ENCODE measurements at places on chromosomes 7 and 10. TPM values are rescaled to one million over a fixed set of nuclear protein-coding genes. Genes with fewer than 3 reads are reported as not detected.

DNA sequence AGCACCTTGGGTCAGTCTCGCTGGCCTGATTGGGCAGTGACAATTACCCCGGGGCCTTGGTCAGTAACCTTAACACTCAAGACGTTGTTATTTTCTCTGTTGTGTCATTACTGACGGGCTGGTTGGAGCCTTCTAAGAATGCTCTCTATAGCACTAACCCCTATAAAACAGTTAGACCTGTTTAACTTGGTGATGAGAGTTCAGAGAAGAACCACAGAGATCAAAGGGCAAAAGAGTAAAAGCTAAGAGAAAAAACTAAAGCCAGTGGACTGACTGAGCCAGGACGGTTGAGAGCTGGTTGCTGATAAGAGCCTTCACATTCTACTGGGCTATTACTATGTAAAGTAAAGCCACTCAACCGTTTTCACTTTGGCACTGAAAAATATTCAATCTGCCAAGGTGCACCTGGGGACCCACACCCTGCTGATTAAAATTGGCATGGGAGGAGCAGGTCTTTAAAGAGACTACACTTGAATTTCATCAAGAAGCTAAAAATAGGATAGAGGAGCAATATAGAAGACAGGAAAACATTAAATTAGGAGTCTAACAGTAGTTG is 13.6 kb upstream of the ITGB1 start:
- no peak overlapping the region for H3K27ac ChIP-seq
- H3K27me3 ChIP-seq = no peaks in the 10 kb centered on the region

DNA sequence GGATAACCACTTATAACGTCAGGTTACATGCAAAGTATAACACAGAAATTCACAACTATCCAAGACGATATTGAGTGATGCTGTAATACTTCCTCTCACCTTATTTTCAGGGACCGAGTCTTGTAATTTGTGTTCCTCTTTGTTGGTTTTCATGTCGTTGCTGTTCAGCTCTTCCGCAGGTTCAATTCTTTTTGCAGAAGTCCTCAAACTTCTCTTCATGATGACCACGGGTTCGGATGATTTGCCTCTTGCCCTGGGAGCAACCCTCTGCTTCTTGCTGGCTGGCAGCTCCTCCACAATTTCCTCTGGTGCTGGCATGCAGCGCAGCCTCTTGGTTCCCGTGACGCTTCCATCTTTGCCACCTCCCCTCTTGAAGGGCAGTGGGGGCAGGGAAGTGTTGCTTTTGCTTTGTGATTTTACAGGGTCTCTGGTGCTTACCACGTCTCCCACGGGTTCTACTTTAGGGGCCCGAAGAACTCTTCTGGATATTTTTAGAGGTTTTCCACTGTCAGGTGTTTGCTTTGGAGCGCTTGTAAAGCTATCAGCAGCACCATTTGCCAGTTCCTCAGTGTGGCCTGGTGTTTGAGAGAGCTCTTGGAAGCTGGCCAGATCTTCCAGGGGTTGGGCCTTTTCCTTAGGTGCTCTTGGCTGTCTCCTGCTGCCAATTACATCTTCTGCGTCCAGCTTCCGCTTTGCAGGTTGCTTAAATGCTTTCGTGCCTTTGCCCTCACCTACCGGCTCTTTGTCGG is 23.6 kb downstream of the MKI67 start:
- no peaks in the 10 kb centered on the region for H3K36me3 ChIP-seq
- no peaks in the 10 kb centered on the region for H3K27me3 ChIP-seq
- H3K27ac ChIP-seq = no peak overlapping the region
- DNase-seq = no peak
- no peaks in the 10 kb centered on the region for H3K4me1 ChIP-seq
- no peak overlapping the region for H3K4me3 ChIP-seq

Gene SCIN
- 0.11 TPM for total RNA-seq

- no peak overlapping the region for H3K4me3 ChIP-seq
- no peaks in the 10 kb centered on the region for H3K4me1 ChIP-seq
- no peaks in the 10 kb centered on the region for H3K36me3 ChIP-seq
- DNase-seq = no peak
Observed at GRCh38 chr10:47116445-47116844, 183.6 kb upstream of the GDF10 start.

DNA sequence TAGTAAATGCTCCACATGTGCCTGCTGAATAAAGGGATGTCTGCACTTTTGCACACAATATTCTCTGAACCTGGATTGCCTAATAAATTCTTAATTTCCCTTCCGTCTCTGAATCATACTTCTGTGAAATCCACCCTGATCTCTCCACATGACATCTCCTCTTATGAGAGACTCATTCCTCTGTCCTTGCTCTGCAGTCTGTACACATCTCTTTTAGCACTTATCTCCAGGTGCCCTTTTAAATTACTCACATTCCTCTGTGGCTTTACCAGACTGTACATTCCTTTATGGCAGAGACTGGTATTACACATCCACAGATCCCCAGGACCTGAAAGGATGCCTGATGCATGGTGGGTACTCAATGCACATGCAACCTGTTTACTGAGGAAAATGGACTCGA is 527.6 kb downstream of the PHTF2 start:
- H3K27ac ChIP-seq = no peak overlapping the region
- no peak for DNase-seq
- H3K27me3 ChIP-seq = no peaks in the 10 kb centered on the region
- H3K36me3 ChIP-seq = no peaks in the 10 kb centered on the region

DNA sequence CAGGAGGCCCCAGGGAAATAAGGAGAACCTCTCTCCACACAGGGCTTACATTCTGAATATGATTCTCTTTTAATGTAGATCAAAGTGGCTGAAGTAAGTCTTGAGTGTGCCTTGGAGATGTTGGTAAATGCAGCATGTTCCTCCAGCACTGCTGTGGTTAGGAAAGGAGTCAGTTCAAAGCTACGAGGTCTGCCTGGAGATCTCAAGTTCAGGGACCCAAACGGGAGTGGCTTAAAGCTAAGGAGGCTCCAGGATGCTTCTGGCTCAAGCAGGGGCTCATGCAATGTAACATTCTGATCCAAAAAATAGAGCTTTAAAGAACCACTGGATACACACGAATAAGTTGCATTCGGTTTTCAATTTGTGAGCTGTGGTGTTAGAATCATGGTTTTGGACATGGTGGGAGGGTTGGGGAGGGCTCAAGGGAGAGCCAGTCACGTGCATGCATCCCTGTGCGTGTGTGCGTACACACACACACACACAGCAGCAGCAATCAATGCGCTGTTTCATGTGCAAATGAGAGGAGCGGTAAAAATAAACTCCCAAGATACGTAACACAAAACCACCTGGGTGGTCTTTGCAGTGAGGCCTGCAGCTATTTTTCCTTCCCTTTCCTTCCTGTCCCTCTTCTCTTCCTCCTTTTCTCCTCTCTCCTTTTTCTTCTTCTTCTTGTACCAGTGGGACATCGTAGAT is 70.5 kb downstream of the AOAH start:
- no peak overlapping the region for H3K4me3 ChIP-seq
- H3K27me3 ChIP-seq = no peaks in the 10 kb centered on the region
- no peaks in the 10 kb centered on the region for H3K4me1 ChIP-seq
- no peak overlapping the region for H3K27ac ChIP-seq

DNA sequence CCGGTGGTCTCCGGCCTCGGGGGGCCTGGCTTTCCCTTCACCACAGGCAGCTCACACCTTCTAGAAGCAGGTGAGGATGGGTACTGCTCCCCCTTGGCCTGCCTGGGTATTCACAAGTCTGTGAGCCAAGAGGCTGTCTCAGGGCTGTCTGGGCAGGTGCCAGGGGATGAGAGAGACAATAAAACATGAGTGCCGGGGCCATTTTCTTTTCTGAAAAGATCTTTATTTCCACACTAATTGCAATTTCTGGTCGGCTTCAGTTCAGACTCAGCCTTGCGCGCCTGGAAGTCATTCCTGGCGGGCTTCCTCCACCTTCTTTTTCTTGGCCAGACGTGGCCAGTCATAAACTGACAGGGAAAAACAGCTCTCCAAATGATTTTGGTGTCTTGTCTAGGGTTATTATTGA is 171.2 kb downstream of the ARHGAP12 start:
- H3K4me1 ChIP-seq = peaks cover 40% of the 10 kb centered on the region
- peak overlapping the region; percentile 98 for H3K27ac ChIP-seq

DNA sequence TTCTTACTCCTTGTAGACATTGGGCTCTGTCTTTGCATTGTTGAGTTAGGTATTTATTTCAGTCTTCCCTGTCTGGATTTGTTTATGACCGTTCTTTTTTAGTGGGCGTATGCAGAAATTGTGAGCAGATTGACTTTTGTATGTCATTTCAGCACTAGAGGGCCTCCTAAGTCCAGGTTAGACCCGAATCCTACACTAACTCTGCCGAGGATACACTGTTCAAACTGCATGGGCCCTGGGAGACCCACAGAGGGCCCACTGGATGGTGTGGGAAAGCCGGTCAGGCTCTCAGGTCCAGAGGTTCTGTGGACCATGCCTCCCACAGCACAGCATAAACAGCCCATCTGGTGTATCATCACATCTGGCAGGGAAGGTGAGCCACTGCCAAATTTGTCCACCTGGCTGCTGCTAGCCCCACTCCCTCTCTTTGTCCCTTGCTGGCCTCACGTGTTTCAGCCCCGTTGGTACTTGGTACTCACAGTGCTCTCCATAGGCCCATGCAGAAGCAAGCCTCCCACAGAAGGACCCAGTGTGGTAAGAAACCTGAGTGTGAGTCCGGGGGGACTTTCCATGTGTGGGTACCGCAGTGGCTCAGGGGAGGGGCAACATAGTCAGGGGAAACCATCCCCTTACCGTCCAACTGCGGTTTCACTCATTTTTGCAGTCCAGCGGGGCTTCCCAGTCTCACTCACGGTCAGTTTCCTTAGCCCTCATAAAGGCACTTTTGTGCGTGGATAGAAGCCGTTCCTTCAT is 112.8 kb downstream of the APBB1IP start:
- no peak overlapping the region for H3K27ac ChIP-seq
- H3K4me3 ChIP-seq = no peak overlapping the region
- DNase-seq = no peak

- no peaks in the 10 kb centered on the region for H3K36me3 ChIP-seq
- H3K4me1 ChIP-seq = peaks cover 19% of the 10 kb centered on the region
- peak overlapping the region; percentile 75 for H3K4me3 ChIP-seq
- no peak for DNase-seq
Observed at GRCh38 chr10:71216751-71217265, 4.4 kb downstream of the UNC5B start.

Gene FAM131B
- total RNA-seq = 1.0 TPM

GRCh38 chr10:78267598-78267997 is 233.9 kb downstream of the RPS24 start:
- no peak for DNase-seq
- no peak overlapping the region for H3K4me3 ChIP-seq
- peaks cover 5% of the 10 kb centered on the region for H3K4me1 ChIP-seq
- no peaks in the 10 kb centered on the region for H3K27me3 ChIP-seq
- no peak overlapping the region for H3K27ac ChIP-seq

DNA sequence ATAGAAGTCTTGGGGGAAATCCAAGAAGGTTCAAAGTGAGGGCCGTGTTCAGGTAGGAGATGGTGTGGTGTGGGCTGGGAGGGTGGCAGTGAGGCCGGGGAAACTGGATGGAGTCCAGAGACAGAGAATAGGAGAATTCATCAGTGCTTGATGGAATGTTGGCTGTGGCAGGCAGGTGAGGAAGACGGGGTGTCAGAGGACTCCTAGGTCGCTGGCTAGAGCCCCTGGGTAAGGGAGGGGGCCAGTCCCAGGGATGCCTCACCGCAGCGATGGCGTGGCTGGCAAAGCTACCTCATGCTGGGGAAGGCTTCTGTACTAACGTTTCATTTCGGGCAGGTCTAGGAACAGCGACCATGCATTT is 373.0 kb downstream of the RPS24 start:
- no peaks in the 10 kb centered on the region for H3K27me3 ChIP-seq
- no peaks in the 10 kb centered on the region for H3K36me3 ChIP-seq
- no peak overlapping the region for H3K27ac ChIP-seq

Gene REEP3
- 12.4 TPM for total RNA-seq

Gene NKX1-2
- not detected for total RNA-seq

Gene ABHD11
- 7.2 TPM for total RNA-seq

DNA sequence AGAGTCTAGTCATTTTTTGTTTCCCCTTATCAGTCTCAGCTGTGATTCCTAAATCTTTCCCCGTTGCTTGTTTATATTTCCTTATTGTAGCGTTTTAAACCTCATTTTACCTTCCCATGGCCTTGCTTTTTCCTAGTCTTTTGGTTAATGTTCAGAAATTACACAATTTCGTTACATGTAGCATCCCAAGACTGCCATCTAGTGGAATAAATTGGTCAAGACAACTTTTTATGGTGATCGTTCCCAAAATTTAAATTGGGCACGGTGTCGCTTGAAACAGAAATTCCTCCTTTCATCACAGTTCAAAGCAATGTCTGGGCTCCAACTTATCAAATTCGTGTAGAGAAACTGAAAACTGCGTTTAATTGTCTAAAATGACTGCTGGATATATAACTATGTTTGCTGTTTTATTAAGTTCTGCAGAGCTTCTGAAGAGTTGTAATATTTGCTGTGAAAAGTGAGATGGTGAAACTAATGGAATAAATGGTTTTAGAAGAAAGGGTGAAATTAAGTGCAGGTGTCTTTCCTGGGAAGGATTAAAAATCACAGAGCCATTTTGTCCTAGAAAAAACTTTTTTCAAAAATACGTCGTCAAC is 370.2 kb downstream of the PHF14 start:
- H3K27me3 ChIP-seq = no peaks in the 10 kb centered on the region
- H3K4me1 ChIP-seq = no peaks in the 10 kb centered on the region
- no peaks in the 10 kb centered on the region for H3K36me3 ChIP-seq
- no peak for DNase-seq
- H3K4me3 ChIP-seq = no peak overlapping the region
- H3K27ac ChIP-seq = no peak overlapping the region

DNA sequence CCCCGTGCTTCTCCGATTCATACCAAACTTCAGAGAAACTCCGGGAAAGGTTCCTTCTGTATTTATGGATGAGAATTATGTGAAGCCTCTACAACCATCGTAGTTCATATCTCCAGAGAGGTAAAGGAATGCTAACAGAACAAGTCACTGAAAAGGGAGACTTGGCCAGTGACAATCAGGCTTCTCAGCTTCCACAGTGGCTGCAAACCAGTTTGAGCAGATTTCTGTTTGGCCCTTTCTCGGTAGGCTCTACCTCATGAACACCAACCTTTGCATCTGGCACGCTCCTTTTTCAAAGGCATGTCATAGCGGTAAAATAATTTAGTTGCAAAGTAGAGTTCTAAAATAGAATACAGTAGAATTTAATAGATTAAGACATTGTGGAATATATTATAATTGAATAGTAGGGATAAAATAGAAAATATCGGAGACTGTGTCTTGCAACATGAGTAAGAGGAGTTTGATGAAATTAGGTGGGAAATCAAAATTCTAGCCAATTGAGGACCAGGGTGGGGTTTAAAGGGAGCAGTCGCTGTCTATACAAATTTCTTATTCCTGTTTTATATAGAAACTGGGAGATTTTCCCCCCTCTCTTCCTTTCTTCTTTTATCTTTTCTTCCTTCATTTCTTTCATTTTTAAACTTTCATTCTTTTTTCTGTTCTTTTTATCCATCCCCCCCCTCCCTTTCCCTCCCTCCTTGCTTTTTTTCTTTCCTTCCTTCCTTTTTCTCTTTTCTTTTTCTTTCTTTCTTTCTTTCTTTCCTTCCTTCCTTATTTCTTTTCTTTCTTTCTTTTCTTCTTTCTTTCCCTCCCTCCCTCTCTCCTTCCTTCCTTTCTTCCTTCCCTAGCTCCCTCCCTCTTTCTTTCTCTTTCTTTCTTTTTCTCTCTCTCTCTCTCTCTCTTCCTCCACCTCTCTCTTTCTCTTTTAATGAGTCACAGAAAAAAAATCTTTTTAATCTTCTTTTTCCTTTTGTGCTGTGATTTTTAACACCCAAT is 161.5 kb upstream of the KLF6 start:
- no peak overlapping the region for H3K4me3 ChIP-seq
- no peaks in the 10 kb centered on the region for H3K27me3 ChIP-seq
- no peak for DNase-seq
- no peaks in the 10 kb centered on the region for H3K36me3 ChIP-seq
- H3K4me1 ChIP-seq = no peaks in the 10 kb centered on the region

GRCh38 chr10:88987243-88987725 is 3.3 kb upstream of the FAS start:
- no peak overlapping the region for H3K4me3 ChIP-seq
- no peak overlapping the region for H3K27ac ChIP-seq
- no peaks in the 10 kb centered on the region for H3K36me3 ChIP-seq
